ENCODE measurements at places on chromosomes 1 and 21. TPM values are rescaled to one million over a fixed set of nuclear protein-coding genes. Genes with fewer than 3 reads are reported as not detected.

Gene SLC9C2
- total RNA-seq = 1.2 TPM

Gene TRNP1
- total RNA-seq = 12.0 TPM

Gene CD5L
- 0.49 TPM for total RNA-seq

Gene S100B
- total RNA-seq = 10.1 TPM

Gene BTF3L4
- 112 TPM for total RNA-seq

Gene PLPPR5
- total RNA-seq = 56.8 TPM

Gene C1orf87
- under 0.01 TPM for total RNA-seq

Gene CYP4Z1
- total RNA-seq = 0.25 TPM

Gene BTG2
- total RNA-seq = 10.1 TPM

Data from temporal lobe (tissue), 4 donors.